Colonic mucosa (tissue), 4 donors: ENCODE measurements at places on chromosomes 6 and 20. TPM values are rescaled to one million over a fixed set of nuclear protein-coding genes. Genes with fewer than 3 reads are reported as not detected.
A peak's percentile ranks its signal among the peaks of the same experiment; 100 is the strongest.

DNA sequence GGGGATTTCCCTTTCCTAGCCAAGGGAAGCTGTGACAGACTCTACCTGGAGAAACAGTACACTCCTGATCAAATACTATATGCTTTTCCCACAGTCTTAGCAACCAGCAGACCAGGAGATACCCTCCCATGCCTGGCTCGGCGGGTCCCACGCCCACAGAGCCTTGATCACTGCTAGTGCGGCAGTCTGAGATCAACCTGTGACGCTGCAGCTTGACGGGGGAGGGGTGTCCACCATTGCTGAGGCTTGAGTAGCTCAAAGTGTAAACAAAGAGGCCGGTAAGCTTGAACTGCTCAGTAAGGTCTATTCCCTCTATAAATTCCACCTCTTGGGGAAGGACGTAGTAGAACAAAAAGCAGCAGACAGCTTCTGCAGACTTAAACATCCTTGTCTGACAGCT, 63.2 kb downstream of the WASF1 start:
- no peak for DNase-seq

GRCh38 chr6:80006541-80006940, 2.1 kb downstream of the TTK start:
- no peak for DNase-seq

DNA sequence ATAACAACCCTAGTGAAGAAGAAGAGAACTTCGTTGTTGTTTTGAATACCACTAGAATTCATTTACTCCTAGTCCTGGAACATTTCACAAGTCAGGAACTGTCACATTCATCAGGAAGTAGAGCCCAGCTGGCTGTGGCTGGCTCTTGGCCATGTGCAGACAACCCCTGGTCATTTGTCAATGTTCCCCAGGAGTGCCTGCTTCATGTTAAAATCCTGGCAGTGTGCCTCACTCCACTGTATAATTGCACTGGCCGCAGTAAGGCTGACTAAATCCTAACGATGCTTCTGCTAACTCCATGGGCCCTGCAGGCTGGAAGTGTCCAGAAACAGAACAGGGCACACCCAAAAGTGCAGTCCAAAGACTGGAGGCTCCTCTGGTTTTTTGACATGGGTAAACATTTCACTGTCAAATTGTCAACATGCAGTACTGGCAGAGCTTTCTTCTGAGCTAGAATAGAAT, 41.5 kb upstream of the ADGRF1 start:
- DNase-seq: peak; percentile 89

- peak; percentile 41 for DNase-seq
These were observed 112.1 kb downstream of the DLL1 start for GRCh38 chr6:170178561-170179477.

- DNase-seq: peak; percentile 86
These were observed at the start of gene CCN2 for GRCh38 chr6:131950767-131951575. CCN2 (minus strand) TSS chr6:131951372; CDS start chr6:131951172, 200 bp downstream.

DNA sequence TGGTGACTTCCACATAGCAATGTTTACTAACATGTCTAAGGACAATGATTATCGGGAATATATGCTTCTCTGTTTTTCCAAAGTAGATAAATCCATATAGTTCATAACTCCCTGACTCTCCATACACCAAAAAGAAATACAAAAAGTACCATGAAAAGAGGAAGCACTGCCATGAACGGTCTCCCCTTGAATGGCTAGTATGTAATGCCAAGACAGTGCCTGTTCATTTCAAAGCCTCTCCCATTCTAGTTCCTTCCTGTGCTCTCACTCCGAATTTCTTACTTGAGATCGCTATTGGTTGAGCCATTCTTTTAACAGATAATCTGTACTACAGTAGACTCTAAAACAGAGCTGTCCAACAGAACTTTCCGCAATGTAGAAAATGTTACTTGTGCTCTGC, 54.8 kb upstream of the EDN1 start:
- no peak for DNase-seq

DNA sequence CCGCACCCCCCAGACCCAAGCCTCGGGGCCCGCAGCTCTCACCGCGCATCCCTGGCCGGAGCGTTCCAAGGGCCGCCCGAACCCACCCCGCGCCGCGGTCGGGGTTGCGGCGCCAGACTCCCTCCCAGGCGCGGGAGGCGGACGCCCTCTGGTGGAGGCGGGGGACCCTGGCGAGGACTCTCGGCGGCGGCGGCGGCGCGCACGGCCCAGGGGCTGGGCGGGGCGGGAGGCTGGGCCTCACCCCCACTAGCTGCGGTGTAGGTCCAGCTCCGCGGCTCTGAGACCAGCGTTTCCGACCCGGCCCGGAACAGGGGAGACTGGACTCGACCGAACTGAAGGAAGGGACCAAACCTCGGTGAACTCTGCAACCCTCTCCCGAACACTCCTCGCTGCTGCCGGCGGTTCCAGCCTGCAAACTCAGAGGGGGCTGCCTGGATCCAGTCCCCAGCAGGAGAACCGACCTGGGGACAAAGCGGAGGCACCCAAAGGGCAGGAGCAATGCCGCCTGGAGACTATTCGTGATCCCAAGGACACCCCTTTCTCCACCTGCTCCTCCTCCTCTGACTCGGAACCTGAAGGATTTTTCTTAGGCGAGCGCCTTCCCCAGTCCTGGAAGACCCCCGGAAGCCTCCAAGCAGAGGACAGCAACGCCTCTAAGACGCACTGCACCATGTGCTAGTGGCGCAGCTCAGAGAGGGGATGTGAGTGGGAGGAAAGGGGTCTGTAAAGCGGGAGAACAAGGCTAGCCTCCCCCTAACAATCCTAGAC, 859 bp upstream of the TOMM6 start:
- peak; percentile 93 for DNase-seq

DNA sequence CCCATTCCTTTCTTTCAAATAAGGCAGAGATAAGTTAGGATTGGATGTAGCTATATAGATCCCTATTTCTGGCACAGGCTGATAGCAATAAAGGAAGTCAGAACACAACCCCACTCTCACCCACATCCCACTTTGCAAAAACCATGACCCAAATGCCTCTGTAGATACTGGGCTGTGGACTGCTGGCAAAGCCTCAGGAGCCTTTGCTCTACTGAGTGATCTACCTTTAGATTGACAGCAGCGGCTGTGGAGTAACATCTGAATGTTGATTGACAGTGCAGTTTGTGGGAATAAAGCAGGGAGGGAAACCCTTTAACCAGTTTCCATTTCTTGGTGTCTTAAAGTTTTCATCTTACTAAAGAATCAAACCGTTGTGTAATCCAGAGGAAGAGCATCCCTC, 6.7 kb upstream of the TMEM30A start:
- DNase-seq: no peak

- peak; percentile 80 for DNase-seq
These were observed 11.0 kb downstream of the UQCC2 start for GRCh38 chr6:33700391-33701050.

DNA sequence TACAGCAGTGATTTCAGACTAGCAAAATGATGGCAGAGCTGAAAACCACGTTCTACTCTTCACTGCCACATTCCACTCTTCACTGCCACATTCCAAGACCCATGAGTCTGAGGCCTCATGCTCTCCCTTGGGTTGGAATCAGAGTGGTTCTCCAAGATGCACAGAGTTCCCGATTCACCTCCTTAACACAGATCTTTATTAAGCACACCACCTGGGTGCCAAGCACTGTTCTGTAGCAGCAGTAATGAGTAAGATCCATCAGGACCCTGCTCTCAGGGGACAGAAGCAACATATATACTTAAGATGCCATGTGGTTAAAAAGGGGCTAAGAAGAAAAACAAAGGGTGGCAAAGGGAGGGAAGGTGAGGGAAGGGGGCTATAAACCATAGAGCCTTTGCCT, 26.9 kb downstream of the TSHZ2 start:
- DNase-seq: no peak

- DNase-seq: no peak
These were observed 11.2 kb downstream of the GNAS-AS1 start for GRCh38 chr20:58839474-58839874.

GRCh38 chr6:24529985-24530384, 35.2 kb downstream of the ALDH5A1 start:
- no peak for DNase-seq

DNA sequence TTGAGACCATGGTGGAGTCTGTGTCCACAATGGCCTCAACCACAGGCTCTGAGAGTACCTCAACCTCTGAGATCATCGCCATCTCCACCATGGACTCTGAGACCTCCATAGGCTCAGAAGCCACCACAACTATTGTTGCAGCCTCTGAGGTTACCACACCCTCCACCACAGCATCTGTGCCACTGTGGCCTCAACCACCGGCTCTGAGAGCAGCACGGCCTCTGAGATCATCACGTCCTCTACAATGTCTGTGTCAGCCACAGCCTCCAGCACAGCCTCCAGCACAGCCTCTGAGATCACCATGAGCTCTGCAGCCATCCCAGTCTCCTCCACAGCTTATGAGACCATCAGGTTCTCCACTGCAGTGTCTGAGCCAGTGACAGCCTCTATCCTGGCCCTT, 19.4 kb upstream of the MUC21 start:
- DNase-seq: no peak

DNA sequence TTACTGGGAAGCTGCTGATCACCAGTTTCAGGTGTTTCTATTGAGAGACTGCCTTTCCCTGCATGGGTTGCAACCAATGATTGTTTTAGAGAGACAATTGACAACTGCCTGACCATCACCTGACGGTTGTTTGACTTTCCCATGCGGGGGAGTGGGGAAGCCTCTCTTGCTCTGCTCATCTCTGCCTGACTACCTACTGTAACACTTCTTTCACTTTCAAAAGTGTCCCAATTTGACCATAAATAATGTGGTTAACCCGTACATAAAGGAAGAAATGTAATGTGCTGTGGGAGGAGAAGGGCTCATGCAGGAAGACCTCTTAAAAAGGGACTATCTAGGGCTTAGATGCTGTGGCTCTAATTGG, 122.1 kb upstream of the PHACTR1 start:
- no peak for DNase-seq

DNA sequence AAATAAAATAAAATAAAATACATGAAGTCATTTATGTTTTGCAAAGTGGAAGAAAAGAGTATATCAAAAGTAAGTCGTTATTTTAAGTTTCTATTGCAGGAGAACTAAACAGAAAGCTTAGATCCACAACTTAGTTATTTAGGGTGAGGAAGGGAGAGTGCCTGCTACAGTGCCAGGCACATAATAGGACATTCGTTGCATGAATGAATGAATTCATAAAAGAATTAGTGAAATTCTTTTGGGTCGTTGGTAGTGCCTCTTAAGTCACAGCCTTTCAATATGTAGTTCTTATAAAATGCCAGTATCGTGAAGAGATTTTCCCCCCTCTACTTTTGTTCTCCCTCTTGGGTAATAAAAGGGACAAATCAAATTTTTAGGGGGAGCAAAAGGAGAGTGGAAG, 29.1 kb downstream of the SF3B5 start:
- DNase-seq: no peak

- DNase-seq: no peak
These were observed 7.8 kb upstream of the TRIM38 start for GRCh38 chr6:25954756-25955155.

DNA sequence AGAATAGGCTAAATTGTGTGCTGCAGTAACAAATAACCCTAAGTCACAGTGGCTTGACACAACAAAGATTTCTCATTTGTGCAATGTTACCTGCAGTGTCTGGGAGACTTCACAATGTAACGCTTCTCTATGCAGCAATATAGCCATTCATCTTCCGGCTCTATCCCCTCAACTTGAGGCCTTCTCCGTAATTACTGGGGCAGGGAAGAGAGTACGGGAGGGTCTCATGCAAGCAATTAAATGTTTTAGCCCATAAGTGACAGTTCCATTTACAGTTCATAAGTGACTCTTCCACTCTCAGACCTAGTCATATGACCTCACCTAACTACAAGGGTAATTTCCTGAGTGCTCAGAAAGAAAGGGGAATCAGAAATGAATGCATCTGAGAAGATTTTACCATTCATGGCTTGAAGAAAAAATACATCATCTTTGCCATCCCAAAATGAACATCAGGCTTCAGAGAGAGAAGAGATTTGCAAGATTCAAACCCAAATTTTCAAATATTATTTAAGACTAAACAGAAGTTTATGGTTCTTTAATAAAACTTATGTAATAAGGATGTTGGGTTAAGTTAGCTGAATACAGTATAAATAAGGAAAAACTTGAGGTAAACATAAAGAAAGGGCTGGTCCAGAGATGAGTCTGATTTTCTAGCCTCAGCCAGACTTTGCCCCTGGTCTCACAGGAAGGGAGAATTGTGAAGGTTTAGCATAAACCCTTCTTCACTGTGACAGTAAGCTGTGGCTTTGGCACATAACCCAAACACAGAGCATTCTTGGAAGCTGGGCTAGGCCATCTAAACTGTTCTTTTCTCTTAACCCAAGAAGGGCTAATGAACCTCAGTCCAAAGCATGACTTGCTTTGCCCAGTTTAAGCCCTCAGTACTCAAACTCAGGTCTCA, 13.3 kb downstream of the GPR6 start:
- no peak for DNase-seq

DNA sequence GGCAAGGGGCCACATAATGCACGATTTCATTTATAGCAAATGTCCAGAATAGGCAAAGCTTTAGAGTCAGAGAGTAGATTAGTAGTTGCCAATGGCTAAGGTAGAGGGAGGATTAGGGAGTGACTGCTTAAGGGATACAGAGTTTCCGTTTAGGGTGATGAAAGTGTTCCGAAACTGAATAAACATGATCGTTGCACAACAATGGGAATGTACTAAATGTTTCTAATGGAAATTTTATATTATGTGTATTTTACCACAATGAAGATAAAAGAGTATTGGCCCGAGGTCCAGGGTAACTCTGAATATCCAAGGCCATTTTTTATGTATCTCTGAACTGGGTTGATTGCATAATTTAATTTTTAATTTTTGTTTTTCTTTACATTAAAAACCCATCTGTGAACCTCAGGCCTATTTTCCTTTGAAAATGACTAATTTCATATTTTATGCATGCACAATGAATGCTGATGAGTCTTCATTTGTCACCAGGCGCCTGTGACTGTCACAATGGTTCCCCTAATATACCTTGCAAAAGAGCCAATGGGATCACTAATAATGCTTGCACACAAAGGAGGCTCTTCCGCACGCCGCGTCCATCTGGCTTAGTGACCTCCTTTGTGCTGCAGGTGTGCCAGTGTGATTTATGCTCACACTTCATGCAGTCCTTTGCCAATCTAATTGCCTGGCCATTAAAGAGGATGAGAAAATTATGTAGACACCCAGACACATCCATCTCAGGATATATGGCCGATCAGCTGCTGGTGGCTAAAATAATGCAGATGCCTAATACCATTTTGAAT, 612.5 kb downstream of the CDH26 start:
- DNase-seq: no peak

GRCh38 chr6:53837865-53838769, 43.3 kb downstream of the LRRC1 start:
- DNase-seq: no peak

GRCh38 chr6:169831450-169832246, 80.2 kb downstream of the ERMARD start:
- DNase-seq: peak; percentile 73

GRCh38 chr6:137307163-137307854, 88.1 kb upstream of the IFNGR1 start:
- DNase-seq: no peak

GRCh38 chr20:48722002-48722731, 105.6 kb downstream of the PREX1 start:
- DNase-seq: no peak

MSH5 gene
- total RNA-seq: 13.3 TPM

C6orf163 gene
- 1.1 TPM for total RNA-seq

HLA-DPA1 gene
- total RNA-seq: 58.7 TPM

PPP1R10 gene
- total RNA-seq: 78.2 TPM

CDSN gene
- total RNA-seq: not detected

CDC5L gene
- total RNA-seq: 20.6 TPM

CST4 gene
- total RNA-seq: not detected

ELOVL4 gene
- total RNA-seq: 0.30 TPM

FOXC1 gene
- 1.5 TPM for total RNA-seq

DAAM2 gene
- 3.6 TPM for total RNA-seq

TEAD3 gene
- 24.5 TPM for total RNA-seq

GABBR1 gene
- total RNA-seq: 15.5 TPM

CGAS gene
- total RNA-seq: 5.6 TPM

XRN2 gene
- total RNA-seq: 39.0 TPM

ATG5 gene
- 48.0 TPM for total RNA-seq
